ENCODE measurements at places on chromosomes 12 and 14.

DNA sequence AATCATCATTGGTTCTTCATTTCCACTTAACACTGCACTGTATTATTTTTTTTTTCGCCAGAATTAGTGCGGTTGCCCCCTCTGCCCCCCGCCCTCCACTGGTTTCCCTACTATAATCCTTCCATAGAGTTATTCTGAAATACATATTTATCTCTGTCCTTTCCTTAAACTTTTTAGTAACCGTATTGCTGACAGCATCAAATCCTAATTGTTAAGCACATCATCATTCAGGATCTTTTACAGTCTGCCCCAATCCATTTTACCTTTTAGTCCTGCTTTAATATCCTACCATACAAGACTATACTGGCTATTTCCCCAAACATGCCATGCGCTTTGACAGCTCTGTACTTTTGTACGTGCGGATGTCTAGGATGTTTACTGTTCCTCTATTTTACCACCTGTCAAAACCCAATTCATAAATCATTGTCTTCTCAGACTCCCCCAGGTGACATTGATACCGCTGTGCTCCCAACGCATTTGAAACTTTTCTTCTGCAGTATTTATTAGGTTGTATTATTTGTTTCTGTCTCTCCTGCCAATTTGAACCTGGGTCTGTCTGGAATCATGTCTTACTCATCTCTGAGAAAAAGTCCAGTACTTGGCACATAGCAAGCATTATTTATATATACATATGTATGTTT lies 1.0 kb downstream of the FGFR1OP2 start:
- DNase-seq, result peak; percentile 26

GRCh38 chr12:69534389-69534822 lies 50.9 kb upstream of the CCT2 start:
- DNase-seq, result peak; percentile 78

GRCh38 chr12:91432089-91432488 lies 249.5 kb upstream of the DCN start:
- peak; percentile 84 for DNase-seq

GRCh38 chr14:72264716-72265115 lies 332.5 kb downstream of the RGS6 start:
- DNase-seq, result no peak

GRCh38 chr14:82080370-82080769 lies 546.7 kb upstream of the SEL1L start:
- DNase-seq, result no peak

DNA sequence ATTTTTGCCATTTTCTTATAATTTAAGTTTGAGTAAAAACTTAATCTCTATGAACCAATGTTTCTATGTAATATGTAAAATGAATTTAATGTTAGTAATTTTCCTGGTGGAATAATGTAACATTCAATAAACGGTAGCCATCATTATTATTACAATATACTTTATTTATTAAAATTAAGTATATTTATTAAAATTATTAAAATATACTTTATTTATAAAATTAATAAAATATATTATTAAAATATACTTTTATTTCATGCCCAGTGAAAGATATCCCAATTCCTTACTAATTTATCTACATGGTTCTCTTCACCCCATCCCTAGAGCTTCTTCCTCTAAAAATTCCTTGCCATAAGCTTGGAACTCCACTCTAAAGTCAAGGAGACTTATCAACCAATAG lies 2.5 kb downstream of the CAPS2 start:
- DNase-seq, result no peak

DNA sequence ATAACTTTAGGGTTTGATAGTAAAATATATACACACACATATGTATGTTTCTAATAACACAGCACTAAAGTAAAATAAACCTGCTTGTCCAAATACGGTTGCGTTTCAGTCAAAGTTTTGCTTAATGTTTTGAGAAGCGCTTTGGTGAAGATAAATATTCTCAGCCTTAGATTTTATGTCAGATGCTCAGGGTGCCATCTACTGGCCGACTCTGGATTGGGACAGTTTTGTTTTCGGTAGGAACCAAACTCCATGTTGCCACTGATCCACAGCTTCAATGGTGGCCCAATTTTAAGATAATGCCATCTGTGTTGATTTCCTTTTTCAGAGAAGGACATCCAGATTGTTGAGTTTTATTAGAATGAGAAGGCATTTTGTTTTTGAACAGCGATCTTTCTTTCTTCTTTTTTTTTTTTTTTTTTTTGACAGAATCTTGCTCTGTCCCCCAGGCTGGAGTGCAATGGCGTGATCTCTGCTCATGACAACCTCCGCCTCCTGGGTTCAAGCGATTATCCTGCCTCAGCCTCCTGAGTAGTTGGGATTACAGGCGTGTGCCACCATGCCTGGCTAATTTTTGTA lies 43.1 kb downstream of the LLPH start:
- peak; percentile 80 for DNase-seq

GRCh38 chr12:110822821-110823415 lies 23.9 kb upstream of the CCDC63 start:
- DNase-seq, result no peak

DNA sequence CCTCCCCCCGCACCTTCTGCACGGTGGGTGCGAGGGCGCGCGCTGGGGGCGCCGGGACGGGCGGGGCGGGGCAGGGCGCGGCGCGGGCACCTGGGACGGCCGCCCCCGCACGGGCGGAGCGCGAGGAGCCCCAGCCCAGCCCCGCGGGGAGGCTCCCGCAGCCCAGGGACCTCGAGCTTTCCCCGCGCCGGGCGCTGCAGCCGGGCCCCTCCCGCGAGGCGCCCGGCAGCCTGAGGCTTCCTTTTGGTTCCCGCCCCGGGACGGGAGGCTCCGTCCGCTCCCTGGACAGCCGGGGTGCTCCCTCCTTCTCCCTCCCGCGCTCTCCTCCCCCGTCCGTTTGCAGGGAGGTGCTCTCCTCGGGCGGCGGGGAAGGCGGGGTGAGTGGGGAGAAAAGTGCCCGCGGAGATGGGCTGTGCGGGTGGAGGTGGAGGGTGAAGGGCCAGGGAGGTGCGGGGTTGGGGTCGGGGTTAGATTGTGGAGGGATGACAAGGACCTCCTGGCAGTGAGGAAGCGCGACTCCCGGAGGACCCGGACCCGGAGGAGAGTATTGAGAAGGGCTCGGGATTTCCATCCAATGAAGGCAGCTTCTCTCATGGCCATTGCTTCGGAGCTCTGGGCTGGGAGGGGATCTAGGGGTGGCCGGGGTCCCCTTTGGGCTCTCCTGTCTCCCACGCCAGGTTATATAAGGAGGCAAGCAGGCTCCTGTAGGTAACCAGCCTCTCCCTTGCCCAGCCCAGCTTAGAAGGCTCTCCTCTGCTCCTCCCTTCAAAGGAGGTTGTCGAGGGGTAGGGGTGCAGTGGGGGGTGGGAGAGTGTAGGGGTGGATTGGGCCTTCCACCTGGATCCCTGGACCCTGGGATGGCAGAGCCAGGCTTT lies 645 bp downstream of the JDP2 start:
- peak; percentile 27 for DNase-seq

DNA sequence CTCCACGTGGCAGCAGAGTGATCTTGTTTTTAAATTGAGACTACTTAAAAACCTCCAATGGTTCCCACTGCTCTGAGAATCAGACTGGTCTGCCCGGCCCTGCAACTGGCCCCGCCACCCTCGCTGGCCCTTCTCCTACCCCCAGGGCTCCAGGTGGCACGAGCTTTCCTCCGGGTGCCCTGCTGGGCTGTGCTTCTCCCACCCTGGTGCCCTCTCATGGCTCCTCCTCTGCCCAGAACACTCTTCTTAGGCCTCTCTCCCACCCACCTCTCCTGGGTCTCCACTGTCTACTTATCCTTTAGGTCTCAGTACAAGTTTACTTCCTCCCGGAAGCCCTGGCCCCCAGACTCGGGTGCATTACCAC lies 26.5 kb downstream of the CCDC92 start:
- no peak for DNase-seq

- no peak for DNase-seq
These were observed 74.4 kb upstream of the COCH start for GRCh38 chr14:30799933-30800332.
